NCI-H345 (cell line): ENCODE measurements at places on chromosomes 1 and 21.

GRCh38 chr1:33072707-33073106, 8.2 kb upstream of the AZIN2 start:
- DNase-seq: no peak

DNA sequence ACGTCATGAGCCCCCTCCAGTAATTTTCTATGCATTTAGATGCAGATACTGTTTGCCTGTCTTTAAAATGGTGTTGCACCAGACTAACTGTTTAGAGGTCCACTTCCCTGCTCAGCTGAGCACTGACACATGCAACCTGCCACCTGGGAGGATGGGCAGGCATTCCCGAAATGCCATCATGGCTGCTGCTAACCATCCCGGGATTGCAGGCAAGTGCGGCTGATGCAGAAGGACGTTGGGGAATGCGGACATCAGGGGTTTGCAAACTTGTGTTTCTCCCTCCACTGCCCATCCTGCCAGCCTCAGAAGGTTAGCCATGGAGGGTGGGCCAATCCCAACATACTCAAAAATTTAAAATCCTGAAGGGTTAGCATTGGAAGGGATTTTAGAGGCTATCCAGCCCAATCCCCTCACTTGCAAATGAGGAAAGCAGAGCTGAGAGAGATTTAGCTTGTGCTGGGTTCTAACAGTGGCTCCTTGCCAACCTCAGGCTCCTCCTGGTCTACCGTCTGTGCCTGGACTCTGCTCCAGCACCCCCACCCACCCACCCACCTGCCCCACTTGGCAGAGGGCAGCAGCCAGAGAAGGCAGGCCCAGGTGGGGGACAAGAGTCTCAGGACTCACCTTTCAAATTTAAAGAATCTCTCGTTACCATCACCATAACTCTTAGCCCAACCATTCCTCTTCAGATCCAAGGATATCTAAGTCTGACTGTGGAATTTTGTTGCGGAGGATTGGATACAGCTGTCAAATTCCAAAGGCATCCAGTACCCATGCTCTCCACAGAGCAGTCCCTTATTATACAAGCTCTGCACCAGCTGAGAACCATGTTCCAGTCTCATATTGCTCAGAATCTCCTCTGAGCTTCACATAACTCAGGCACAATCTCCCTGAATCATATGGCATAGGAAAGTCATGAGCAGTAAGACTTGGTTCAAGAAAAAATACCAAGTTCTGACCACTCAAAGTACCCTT, 34.2 kb downstream of the HIVEP3 start:
- no peak for DNase-seq

DNA sequence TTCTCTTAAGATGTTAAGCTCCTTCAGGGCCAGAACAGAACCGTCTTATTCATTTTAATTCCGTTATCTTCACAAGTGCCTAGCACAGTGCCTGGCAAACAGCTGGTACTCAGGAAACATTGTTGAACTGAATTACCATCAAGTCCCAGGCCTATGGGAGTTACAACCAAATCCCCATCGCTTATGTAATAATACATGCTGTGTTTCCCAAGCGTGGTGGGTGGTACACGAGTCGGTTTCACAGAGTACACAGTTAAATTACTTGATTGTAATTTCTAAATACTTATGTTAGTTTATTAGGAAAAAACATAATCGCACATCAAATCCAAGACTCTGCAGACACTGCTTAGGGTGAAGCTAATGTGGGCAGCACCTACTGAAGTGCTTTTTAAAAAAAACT, 1.0 kb downstream of the ANGEL2 start:
- no peak for DNase-seq

DNA sequence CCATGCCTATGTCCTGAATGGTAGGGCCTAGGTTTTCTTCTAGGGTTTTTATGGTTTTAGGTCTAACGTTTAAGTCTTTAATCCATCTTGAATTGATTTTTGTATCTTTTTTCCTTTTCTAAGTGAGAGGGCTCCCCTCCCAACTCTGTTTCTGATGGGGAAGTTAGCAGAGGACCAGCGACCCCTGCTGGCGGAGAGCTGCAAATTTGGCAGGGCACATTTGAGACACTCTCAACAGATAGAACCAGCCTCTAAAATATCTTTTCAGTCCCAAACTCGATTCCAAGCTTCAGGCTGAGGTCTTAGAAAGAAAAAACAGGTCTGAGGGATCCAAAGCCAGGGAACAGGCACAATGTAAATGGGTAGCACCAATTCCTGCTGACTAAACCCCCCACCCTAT, 32.5 kb downstream of the LRRC3 start:
- no peak for DNase-seq

DNA sequence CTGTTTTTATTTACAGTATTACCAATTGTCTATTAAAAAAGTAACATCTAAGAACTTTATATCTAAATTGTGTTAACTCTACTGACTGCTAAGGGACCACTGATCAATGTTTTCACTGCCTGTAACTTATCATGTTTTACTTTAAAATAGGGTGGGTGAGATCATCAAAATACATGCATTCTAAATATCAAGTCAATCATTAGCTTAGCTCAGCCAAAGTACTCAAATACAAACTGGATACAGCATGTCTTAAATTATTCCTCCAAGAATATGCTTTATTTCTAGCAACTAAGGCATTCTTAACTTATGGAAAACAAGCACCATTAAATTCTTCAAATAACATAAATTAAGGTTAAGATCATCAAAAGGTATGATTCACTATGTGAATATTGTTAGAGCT, 638.7 kb upstream of the RGS18 start:
- no peak for DNase-seq

DNA sequence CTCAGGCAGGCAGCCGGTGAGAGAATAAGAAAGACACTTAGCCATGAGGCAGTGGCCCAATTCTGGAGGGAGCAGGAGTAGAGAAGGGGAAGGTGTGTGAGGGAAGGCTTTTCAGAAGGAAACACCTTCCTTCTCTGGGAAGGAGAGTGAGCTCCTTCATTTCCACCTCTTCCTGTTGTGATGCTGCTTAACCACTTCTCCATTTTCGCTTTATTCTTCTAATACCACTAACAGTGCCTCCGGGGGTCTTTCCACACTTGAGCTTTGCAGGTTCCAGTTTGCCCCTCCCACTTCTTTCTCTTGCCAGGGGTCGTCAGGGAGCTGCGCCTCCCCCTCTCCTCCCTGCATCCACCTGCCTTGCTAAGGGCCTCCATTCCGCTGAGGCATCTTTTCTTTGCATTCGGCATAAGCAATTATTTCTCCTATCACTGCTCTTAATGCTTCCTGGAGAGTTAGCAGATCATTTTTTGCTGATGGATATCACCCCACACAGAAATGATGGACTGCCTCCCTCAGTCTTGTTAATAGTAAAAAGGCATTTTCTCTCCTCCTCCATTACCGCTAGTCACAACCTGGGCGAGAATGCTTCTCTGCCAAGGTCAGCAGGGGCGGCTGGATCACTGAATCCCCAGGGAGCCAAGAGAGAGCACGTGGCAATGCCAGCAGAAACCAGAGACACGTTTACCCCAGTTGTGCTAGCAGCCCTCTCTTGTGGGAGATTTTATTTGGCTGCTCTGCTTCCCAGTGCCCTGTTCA, 74.8 kb downstream of the ELAVL4 start:
- DNase-seq: no peak

DNA sequence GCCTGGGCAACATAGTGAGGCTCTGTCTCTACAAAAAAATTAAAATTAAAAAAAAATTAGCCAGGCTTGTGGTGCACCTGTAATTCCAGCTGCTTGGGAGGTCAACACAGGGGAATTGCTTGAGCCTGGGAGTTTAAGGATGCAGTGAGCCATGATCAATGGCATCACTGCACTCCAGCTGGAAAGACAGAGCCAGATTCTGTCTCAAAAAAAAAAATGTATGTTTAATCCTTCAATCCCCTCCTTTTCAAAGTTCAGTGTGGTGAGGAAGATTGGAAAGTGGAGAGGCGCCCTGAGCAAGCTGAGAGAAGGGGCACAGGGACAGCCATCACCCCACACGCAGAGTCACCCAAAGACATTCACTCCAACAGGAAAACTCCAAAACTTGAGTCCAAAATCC, 97.7 kb upstream of the BACE2 start:
- no peak for DNase-seq

DNA sequence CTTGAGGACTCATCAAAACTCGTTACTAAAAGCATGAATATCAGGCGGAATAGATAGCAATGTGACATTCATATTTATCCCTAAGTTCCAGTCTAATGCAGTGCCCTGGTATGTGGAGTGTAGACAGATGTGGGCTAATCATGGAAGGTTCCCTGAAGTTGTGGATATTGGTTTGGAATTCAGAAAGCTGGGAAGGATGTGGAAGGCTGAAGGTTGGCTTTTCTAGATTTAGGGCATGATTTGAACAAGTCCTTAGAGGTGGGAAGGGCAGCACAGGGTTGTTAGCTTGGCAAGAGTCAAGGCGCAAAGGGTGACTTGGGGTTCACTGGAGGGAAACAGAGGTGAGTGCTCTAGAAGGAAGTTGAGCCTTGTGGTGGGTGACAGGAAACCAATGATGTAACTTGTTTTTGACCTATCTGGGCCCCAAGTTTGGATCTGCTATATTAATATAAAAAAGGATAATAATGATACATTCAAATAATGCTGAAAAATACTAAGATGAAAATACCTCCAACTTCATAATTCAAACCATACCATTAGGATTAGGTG, 21.9 kb downstream of the LGALS8 start:
- DNase-seq: no peak

- no peak for DNase-seq
These were observed 2.7 kb downstream of the ATF3 start for GRCh38 chr1:212611000-212611948.

- no peak for DNase-seq
These were observed 982 bp upstream of the TRIM17 start for GRCh38 chr1:228417483-228418203.

DNA sequence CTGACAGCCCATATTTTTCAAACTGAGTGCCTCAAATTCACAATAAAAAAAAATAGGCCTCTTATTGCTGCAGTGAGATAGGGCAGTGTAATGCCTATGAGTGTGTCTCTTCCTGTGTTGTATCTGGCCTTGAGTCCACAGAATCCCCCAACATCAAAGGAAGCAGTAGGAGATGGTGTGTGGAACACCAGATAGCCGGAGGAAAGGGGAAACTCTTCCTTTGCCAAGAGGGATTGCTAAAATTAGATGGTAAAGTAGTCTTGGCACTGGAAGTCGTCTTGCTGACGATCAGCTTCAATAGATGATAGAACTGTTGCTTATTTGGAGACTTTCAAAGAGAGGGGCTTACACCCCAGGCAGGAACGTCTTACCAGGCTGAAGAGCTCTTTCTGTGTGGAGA, 51.8 kb downstream of the RUNX1 start:
- DNase-seq: no peak

GRCh38 chr1:205298191-205298994, 23.2 kb downstream of the NUAK2 start:
- no peak for DNase-seq

DNA sequence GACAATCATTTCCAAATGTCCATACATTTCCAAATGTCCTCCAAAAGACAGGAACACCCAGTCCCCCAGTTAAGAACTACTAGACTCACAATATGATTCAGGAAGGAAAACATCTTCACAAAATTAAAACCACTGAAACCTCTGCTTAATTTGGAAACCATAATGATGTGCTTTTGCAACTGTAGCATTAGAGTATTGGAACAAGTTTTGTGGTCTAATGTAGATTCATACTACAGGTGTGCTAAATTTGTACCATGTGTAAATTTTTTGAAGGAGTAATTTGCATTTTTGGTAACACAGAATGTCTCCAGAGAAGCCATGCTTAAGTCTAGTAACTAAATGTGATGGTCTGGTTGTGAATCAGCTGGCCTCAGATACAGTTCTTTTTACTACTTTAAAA, 129.6 kb downstream of the DPYD start:
- DNase-seq: no peak

- no peak for DNase-seq
These were observed 11.8 kb downstream of the DRAM2 start for GRCh38 chr1:111127923-111128643.

DNA sequence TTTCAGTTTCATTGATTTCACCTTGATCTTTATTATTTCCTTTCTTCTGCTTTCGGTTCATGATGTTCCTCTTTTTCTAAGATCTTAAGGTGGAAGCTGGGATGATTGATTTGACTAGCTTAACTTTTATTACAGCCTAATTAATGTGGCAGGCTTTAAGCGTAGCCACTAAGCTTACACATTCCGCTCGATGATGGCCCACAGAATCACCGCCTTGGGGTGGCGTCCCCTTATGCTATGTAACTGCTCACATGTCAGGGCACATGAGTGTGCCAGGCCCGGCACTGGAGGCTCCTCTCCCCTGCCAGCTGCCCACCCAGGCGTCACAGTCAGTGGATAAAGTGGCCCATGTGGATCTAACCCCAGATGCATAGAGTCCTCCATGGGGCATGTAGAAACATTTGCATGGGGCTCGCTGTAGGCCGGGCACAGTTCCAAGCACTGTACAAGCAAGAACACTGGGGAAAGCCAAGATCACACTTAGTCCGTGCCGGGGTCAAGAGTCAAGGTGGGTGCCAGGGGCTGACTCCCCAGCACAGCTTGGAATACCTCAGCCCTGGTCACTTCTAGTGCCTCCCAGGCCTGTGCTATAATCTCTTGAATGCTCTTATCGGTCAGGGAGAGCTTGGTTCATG, 41.7 kb downstream of the PKNOX1 start:
- no peak for DNase-seq

GRCh38 chr1:177977141-177977540, 7.3 kb upstream of the SEC16B start:
- no peak for DNase-seq

DNA sequence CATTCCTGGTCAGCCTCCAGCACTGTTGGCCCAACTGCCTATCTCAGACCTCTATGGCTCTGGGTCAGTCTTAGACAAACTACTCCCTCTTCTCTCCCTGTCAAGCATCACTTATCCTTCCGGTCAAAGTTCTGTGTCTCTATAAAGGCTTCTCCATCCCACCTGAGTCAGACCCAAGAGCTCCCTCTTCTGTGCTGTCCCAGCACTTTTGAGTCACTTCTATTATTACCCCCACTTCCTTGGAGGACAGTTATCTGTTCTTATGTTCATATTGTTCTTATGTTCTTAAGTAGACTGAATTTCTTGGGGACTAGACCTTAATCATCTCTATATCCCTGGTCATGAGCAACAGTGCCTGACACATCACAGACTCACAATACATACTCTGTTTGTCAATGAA, 29.2 kb upstream of the IL10 start:
- DNase-seq: no peak

DNA sequence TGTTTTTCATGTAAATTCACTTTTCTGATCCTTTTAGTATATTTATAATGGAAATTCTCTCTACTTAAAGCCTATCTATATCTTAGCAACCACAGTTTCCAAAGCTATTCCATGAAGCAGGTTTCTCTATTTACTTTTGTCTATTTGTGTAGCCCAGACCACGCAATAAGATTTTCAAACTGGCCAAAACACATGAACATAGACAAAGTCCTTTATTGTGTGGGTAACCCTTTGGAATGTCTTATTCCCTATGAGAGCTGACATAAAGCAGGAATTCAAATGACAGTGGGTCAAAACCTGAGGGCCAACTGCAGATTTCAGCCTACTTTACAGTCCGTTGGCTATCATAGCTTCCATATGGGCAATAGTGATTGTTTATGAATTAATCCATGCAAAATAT, 252.6 kb downstream of the LTN1 start:
- DNase-seq: no peak

GRCh38 chr21:18049461-18049860, 195.2 kb upstream of the CHODL start:
- DNase-seq: no peak
